Fibroblast of skin of abdomen (primary cell): ENCODE measurements at places on chromosomes 2 and 18.

DNA sequence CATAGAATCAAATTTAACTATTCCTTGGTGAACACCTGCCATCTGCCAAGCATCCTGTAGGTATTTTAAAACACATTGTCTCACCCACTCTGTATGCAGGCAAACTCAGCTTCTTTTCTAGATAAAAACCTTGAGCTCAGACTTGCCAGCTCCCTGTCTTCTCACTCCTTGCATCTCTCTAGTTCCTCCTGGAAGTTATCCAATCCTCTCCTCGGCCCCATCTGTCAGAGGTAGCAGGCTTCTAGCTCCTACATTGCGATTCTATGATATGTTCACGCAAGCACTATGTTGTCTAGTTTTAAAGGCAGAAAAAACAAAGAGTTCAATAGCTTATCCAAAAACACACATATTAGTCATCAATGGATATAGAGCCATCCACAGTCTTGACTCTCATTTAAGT, 67.0 kb upstream of the APCDD1 start:
- no peak for DNase-seq

- no peak for DNase-seq
Observed at GRCh38 chr18:63326011-63326410, 6.4 kb upstream of the BCL2 start.

- DNase-seq: no peak
Observed at GRCh38 chr2:148479398-148479797, 165.2 kb upstream of the EPC2 start.

DNA sequence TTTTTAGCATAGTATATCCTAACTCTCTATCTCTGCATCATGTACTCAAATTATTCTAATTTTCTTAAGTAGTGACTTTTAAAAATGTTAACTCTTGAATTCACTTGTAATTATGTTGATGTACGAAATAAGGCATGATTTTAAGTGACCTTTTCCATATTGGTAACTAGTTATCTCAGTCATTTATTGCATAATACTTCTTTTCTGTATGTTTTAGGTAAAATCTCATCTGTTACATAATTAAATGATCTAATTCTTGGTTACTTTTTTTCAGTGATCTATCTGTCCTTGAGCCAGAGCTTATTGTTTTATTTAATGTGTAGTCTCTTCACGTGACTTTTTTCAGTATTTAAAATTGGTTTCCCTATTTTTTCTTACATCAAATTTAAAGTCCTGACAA, 4.8 kb upstream of the UBE2E3 start:
- DNase-seq: no peak

DNA sequence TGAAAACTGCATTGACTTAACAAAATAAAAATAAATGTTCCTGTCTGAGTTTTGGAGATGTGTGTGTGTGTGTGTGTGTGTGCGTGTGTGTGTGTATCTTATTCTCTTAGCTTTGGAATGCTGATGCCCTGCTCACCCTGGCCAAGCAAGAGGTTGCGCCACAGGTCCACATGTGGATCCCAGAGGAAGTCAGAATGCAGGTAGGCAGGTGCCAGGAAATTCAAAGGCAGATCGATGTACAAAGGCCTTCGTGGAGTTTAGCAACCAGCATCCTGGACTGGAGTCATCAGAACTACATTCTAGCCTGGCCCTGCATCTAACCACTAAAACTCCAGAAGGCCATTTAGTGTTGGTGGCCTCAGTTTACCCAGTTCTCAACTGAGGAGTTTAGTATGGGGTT, 12.4 kb downstream of the G6PC2 start:
- DNase-seq: no peak

- DNase-seq: no peak
Observed at GRCh38 chr2:43121580-43122314, 104.7 kb downstream of the ZFP36L2 start.

DNA sequence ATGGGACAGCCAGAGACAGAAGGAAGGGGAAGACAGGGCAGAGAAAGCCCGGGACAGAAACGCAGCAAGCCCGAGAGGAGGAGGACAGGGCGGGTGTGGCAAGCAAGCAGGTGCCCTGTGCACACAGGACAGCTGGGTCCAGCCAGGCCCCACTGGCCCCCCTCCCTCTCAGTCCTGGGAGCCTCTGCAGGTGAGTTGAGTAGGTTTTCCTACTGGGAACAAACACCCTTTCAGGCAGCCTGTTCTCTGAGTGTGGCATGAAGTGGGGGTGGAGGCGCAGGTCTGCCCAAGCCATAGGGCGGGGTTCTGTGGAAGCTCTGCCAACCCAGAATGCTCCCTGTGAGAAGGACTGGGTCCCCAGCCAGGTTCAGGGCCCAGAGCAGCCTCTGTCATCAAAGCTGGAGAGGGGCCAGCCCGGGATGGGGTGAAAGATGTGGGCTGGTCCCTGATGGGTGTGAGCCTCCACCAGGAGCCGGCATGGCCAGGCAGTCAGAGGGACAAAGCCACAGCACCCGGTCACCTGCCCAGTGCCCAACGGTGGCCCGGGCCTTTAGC, 129.4 kb downstream of the TFCP2L1 start:
- no peak for DNase-seq

GRCh38 chr2:150938527-150938926, 323.1 kb downstream of the RBM43 start:
- peak; percentile 73 for DNase-seq

GRCh38 chr18:50662775-50663383, 103.0 kb downstream of the MAPK4 start:
- no peak for DNase-seq

GRCh38 chr2:10912076-10912731, 470 bp downstream of the KCNF1 start:
- no peak for DNase-seq

GRCh38 chr18:42976869-42977590, 138.5 kb downstream of the RIT2 start:
- DNase-seq: no peak

DNA sequence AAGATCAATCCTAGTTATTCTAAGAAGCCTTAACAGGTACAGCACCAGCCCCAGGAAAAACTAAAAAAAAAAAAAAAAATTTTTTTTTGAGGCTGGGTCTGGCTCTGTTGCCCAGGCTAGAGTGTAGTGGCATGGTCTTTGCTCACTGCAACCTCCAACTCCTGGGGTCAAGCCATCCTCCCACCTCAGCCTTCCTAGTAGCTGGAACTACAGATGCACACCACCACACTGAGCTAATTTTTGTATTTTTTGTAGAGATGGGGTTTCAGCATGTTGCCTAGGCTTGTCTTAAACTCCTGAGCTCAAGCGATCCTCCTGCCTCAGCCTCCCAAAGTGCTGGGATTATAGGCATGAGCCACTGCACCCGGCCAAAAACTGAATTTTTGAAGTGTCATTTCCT, 10.3 kb upstream of the ALPK2 start:
- DNase-seq: no peak

DNA sequence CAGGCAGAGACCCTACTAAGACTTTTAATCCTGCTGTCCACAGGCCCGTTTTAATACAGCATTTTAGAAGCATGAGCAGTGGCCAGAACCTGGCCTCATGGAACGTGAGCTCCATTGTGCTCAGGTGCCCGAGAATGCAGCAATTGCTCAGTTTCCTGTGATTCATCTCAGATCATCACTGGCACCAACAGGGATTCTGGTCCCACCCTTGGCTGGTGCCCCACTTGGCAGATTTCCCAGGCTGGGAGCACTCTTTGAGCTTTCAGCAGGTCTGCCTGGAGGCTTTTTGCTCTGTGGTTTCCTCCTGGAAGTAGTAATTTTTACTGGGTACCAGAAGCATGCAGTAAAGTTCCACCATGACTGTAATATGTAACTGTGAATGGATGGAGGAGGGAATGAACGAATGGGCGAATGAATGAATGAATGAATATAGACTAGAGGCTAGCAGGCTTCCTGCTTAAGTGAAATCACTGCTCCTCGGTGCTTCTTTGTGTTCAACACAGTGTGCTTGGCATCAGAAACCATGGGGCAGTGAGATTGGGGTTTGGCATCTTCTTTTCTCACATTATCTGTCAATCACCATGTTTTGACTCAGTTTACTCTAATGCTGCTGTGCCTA, 312.9 kb downstream of the PRKCE start:
- DNase-seq: peak; percentile 85

GRCh38 chr18:44386401-44386800, 294.3 kb upstream of the SETBP1 start:
- no peak for DNase-seq

DNA sequence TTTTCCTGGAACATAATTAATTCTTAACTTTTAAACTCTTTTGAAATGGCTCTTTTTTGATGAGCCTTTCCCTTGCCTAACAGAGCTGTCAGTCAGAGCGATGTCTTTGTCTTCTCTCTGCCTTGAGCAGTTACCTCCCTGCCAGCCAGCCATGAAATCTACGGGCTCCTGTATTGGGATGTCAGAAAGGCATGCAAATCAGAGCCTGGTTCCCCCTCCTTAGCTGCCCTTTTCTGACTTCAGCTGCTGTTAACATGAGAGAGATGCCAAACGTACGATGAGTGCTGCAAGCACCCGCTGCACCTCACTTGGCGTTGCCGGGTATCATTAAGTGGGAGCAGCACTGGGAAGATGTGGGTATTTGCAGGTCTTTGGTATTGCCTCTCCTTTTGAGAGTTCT, 131.4 kb upstream of the BOD1L2 start:
- DNase-seq: no peak

GRCh38 chr2:9228088-9228751, 21.6 kb downstream of the ASAP2 start:
- DNase-seq: peak; percentile 77

DNA sequence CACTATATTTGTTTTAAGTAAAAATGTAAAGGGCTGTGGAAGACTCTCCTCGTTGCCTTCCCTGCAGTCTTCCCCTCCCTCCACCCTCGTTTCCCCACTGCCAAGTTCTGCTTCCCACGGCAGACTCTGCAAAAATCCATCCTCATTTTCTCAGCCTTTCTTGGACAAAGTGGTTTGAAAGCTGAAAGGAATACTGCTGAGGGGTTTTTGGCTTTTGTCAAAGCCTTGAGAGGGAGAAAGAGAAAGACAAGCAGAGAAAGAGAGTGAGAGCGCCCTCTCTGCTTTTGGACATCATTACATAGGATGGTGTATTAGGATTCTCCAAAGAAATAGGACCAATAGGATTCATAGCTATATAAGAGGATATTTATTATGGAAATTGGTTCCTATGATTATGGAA, 455.9 kb upstream of the SOX11 start:
- no peak for DNase-seq

DNA sequence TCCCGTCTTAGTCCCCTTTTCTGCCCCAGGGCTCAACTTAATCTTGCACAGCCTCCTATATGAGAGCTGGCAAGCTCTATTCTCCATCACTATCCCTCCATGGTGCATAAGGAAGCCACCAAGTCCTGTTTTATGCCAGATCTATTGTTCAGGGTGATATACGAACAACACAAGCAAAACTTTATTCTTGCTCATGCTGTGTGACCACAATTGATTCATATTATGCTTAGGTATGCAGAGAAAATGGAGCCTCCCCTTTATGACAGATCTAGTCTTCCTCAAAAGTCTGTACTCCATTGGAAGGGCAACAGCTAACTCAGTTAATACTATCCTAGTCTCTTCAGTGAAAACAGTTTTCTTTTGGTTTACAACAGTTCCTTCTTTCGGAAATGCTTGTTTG, 94.0 kb upstream of the STON1 start:
- DNase-seq: peak; percentile 25

DNA sequence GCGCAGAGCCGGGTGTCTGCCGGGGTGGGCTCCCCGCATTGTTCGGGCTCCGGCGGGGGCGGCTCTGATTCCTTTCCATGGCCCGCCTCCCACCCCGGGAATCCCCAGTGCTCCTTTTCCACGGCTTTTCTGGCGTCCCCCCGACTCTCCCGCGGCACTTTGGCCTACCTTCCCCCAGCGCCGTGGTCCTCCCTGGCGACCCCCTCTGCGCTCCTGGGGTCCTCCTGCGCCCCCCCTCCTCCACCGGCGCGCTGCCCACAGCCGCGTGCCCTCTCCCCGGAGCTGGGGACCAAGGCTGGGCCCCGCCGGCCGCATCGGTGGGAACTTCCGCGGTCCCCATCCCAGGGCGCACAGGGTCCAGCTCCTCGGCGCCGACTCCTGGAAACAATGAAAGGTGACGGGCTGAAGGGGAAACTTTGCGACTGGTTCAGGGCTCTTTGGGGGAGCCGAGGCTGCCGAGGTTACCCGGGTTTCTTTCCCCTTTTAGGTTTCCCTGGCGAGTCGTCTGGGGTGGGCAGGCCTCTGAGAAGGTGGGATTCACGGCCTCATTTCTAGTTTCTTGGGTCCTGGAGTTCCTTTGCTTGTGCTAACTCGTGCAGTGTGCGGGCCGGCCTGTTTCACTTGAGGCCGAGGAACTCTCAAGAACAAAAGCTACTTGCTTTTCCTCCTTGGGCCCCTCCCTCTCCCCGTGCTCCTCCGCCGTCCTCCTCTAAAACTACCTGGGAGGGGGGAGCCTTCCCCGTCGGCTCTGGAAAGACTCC, 2.2 kb downstream of the TGIF1 start:
- DNase-seq: peak; percentile 66

- no peak for DNase-seq
Observed at GRCh38 chr2:180715044-180715443, 265.4 kb upstream of the UBE2E3 start.

- DNase-seq: no peak
Observed at GRCh38 chr2:132949108-132949507, 279.1 kb upstream of the LYPD1 start.

DNA sequence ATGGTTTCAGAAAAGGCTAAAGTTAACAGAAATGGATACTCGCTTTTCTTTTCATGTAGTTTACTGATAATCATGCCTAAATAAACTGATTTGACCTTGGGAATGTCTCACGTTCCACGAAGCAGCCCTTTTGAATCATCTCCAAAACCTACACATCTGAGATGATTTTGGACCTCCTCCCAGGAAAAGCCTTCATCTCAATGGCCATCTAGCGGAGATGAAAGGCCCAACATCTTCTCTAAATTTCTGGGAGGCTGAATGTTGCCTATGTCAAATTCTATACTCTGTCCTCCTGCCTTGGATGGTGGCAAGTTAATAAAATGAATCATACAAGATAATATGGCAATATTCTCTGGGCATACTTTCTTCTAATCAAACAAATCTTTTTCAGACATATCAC, 448.5 kb downstream of the ZEB2 start:
- DNase-seq: peak; percentile 63

DNA sequence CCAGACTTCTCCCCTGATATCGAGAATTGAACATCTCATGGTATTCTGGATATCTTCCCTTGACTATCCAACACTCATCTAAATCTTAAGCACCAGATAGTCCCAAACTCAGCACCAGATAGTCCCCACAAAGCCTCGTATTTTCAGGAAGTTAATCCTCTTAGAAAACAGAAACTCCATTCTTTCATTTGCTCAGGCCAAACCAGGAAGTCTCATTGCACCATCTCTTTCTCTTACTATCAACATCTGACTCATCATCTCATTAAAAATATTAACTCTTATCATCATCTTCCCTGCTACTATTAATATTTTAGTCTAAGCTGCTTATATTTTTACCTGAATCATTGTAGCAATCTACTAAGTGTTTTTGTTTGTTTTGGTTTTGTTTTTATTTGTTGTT, 286.4 kb downstream of the GALNT13 start:
- DNase-seq: no peak

GRCh38 chr2:31387850-31388249, 26.7 kb downstream of the XDH start:
- DNase-seq: no peak
